ENCODE measurements at places on chromosomes 11 and 22.

- DNase-seq: no peak
Measured at GRCh38 chr22:50004918-50005317, 7.6 kb downstream of the IL17REL start.

DNA sequence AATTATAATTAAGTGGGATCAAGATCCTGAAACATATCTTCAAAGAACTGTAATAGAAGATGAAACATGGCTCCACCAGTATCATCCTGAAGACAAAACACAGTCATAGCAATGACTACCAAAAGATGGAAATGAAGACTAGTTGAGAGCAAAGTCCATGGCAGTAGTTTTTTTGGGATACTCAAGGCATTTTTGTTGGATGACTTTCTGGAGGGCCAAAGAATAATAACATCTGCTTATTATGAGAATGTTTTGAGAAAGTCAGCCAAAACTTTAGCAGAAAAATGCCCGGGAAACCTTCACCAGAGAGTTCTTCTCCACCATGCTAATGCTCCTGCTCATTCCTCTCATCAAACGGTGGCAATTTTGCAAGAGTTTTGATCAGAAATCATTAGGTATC is 809.4 kb upstream of the RAG2 start:
- DNase-seq: no peak

DNA sequence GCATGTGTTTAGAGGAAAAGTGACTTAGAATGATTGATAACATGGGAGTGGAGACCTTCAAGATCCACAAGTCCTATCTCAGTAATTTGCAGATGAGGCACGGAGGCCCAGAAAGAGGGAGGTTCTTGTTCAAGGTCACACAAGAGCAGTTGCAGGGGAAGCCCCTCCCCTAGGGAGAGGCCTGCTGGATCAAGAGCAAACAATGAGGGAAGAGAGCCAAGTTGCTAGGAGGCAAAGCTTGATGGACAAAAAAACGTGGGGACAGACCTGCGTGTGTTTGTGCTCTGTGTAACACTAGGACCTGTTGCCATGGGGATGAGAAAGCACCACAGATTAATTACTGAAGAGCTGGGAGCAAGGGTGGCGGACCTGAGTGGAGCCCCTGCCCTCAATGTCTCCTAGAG is 6.4 kb upstream of the MFRP start:
- no peak for DNase-seq

DNA sequence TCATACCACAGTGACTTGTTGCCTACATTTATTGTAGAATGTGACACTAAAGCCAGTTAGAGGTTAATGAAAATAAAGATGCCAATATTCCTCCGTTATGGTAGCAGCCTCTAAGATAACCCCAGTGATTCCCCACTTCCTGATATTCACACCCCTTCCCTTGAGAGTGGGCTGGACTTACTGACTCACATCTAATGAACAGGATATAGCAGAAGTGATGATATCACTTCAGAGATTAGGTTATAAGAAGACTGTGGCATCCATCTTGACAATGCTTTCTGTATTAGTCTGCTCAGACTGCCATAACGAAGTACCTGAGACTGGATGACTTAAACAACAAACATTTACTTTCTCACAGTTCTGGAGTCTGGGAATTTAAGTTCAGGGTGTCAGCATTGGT is 149.6 kb upstream of the MTNR1B start:
- DNase-seq: no peak

- DNase-seq: no peak
Measured at GRCh38 chr11:78190871-78191538, 2.3 kb downstream of the USP35 start.

DNA sequence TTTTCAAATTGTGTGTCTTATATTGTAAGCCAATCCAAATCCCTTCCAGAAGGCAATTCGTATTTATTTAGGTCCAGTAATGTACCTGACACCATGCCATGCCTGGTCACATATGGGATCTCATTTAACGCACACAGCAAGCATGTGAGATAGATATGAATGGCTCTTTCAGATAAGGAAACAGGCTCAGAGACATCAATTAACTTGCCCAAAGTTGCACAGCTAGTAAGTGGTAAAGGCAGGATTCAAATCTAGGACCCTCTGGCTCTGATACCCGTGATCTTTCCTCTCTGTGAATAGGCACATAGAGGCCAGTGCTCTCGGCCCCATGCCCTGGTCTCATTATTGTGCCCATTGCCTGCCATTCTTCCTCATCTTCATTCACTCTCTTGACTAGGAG is 34.3 kb downstream of the KCNJ4 start:
- no peak for DNase-seq

DNA sequence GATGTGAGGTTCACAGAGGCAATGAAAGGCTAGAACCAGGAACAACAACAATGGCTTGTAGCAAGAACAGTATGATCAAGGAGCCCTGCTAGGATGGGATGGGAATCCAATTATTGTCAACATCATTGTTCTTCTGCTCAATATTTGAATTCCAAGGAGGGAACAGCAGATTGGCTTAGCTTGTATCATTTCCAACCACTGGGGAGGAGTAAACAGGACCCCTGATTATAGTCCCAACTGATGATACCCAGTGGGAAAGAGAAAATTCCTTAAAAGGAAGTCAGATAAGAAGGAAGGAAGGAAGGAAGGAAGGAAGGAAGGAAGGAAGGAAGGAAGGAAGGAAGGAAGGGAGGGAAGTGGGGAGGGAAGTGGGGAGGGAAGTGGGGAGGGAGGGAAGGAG is 69.5 kb upstream of the ZC3H12C start:
- DNase-seq: no peak

GRCh38 chr11:118615976-118616371 is 8.6 kb downstream of the PHLDB1 start:
- no peak for DNase-seq

GRCh38 chr11:27358296-27358695 is 4.7 kb downstream of the CCDC34 start:
- DNase-seq: no peak

- no peak for DNase-seq
Measured at GRCh38 chr11:19323502-19323901, 82.8 kb upstream of the E2F8 start.

DNA sequence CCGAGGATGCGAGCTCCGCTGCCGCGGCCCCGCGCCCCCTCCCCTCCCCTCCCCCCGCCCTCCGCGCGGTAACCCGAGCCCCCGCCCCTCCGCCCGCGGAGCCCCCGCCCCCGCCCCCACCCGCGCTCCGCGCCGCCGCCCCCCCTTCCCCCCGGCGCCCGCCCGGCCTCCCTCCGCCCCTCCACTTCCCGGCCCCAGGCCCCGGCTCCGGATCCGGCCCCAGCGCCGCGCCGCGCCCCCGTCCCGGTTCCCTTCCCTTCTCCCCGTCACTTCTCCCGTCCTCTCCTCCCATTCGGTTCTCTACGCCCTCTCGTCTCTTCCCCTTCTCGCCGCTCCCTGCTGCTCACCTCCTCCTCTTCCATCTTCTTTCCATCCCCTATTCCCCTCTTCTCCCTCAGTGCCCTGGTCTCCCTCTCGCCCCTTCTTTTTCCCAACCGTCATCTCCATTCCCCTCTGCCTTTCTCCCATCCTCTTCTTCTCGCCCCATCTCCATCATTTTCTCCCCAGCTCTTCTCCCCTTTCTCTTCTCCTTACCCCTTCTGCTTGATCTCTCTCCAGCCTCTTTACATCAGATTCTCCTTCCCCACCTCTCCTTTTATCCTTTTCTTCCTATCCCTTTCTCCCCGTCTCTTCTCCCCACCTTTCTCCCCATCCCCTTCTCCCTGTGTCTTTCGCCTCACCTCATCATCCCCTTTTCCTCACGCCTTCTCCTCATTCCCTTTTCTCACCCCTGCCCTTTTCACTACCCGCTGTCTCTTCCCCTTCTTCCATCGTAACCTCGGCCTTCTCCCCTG is at the start of gene DCHS1:
Gene DCHS1, minus strand, starts transcription at position 20 of the 794 bp plus-strand sequence. CDS start 14,196 bp downstream, outside the sequence.
- no peak for DNase-seq

- DNase-seq: no peak
Measured at GRCh38 chr11:4543561-4543960, 1.4 kb upstream of the OR52M1 start.

DNA sequence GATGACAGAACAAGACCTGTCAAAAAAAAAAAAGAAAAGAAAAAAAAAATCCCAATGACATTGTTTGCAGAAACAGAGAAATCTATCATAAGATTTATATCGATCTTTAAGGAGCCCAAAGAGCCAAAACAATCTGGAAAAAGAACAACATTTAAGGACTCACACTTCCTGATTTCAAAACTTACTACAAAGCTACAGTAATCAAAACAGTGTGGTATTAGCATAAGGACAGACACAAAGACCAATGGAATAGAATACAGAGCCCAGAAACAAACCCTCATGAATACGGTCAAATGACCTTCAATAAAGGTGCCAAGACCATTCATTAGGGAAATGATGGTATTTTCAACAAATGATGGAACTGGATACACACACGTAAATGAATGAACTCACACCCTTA is 12.2 kb downstream of the ARVCF start:
- DNase-seq: no peak

DNA sequence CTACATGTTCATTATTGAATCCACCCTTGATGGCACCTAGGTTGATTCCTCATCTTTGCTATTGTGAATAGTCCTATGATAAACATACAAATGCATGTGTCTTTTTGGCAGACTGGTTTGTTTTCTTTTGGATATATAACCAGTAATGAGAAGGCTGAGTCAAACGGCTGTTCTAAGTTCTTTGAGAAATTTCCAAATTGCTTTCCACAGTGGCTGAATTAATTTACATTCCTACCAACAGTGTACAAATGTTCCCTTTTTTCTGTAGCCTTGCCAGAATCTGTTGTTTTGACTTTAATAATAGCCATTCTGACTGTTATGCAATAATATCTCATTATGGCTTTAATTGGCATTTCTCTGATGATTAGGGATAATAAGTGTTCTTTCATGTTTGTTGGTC is 184.9 kb downstream of the CASP12 start:
- no peak for DNase-seq

All from activated CD8-positive, alpha-beta memory T cell treated with anti-CD3 and anti-CD28 coated beads, Interleukin-2, amount 50 U/mL, for 4 hours (primary cell).